ENCODE measurements at places on chromosomes 12 and 14.

GRCh38 chr12:110688446-110689280, at the start of gene HVCN1:
TSS of gene HVCN1 (minus strand) at chr12:110689115. CDS start at chr12:110683245, 5,870 bp downstream.
- DNase-seq: no peak

GRCh38 chr14:22610931-22611330, 12.8 kb downstream of the ABHD4 start:
- DNase-seq: no peak

DNA sequence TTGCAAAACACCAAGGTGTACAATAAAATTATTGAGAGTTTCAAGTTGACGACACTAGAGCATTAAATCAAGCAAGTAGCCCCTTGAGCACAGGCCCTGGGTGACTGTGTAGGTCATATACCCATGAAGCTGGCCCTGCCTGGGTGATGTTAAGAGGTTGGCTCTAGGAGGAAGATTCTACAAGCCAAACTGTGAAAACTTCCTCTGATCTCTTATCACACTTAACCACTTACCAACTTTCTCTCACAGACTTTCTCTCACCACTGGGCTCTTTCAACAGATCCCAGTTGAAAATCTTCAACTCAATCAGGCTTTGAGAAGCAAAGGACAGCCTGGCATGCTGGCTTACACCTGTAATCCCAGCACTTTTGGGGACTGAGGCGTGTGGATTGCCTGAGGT, 186.9 kb upstream of the BTG1 start:
- DNase-seq: no peak

GRCh38 chr12:19431407-19432308, 7.6 kb upstream of the AEBP2 start:
- peak; percentile 24 for DNase-seq

DNA sequence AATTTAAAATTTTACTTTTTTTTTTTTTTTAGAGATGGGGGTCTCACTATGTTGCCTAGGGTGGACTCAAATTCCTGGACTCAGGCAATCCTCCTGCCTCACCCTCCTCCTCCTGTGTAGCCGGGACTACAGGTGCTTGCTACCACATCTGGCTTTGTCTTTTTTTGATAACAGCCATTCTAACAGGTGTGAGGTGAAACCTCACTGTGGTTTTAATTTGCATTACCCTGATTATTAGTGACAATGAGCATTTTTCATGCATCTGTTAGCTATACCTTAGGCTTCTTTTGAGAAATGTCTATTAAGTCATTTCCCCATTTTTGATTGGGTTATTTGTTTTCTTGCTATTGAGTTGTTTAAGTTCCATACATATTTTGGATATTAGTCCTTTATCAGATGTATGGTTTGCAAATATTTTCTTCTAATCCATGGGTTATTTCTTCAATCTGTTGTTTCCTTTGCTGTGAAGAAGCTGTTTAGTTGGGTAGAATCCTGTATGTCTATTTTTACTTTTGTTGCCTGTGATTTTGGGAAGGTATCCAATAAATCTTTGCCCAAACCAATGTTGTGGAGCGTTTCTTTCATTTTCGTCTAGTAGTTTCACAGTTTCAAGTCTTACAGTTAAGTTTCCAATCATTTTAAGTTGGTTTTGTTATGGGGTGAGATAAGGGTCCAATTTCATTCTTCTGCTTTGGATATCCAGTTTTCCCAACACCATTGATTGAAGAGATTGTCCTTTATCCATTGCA, 86.1 kb downstream of the MYF5 start:
- DNase-seq: no peak

DNA sequence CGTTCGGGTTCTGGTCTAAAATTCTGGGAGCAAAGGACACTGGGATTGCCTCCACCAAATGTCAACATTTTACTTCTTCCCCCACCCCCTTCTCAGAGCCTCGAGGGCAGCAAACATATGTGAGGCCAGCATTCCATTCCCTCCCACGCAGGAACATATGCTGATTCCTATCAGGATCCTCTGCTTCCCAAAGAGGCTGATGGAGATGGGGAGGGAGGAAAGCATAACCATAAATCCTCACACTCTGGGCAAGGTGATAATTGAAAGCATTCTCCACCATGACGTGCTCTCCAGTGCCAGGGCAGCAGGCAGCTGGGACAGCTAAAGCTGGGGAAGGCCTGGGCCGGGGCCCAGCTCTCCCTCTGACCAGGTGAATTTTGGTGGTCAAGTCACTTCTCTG, 395.0 kb downstream of the ZFP36L1 start:
- no peak for DNase-seq

DNA sequence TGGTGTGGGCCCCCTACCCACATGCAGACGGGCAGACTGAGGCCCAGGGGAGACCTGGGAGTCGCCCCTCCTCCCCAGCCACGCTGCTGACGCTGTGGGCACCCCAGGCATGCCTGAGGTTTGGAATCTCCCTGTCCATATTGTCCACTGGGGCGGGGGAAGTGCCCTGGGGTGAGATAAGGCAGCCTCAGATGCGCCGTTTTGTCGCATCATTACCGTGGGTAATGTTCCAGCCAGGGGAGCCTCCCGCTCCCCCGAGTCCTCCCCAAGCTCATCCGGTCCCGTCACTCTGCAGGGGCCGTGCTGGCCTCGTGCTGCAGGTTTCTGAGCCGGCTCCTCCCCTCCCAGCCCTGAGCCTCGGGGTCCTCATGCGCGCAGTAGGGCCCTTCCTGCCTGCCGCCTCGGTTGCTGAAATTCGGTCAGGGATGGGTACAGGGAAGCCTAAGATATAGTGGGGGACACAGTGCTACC, 11.4 kb downstream of the INF2 start:
- no peak for DNase-seq

DNA sequence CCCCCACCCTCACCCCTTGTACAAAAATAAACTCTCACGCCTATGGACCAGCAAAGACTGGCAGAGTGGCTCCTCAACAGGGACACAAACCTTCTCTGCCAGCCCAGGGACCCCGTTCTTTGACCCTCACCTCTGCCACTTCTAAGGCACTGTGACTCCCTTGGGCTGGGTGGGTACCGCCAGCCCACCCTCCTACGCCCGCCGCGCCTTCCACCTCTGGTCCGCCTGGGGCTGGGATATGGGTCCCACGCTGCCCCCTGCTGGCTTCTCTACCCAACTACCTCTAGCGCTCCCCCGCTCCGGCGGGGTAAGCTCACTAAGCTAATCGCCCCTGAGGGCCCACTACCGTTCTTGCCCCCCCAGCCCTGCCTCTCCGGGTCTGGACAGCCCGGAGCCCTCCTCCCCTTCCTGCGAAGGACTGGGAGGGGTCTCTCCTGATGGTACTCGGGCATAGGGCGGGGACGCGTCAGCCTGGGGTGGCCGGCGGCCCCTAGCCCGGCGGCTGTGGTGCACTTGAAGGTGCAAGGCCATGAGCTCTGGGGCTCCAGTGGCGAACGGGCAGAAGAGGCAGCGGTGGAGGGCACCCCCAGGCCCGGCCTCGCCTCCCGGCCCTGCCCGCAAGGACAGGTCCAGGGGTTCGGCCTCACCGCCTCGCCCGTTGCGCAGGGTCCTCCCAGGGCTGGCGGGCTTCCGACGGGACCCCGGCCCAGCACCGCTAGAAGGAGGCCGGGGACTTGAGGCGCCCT, 8.1 kb downstream of the ZNF219 start:
- no peak for DNase-seq

DNA sequence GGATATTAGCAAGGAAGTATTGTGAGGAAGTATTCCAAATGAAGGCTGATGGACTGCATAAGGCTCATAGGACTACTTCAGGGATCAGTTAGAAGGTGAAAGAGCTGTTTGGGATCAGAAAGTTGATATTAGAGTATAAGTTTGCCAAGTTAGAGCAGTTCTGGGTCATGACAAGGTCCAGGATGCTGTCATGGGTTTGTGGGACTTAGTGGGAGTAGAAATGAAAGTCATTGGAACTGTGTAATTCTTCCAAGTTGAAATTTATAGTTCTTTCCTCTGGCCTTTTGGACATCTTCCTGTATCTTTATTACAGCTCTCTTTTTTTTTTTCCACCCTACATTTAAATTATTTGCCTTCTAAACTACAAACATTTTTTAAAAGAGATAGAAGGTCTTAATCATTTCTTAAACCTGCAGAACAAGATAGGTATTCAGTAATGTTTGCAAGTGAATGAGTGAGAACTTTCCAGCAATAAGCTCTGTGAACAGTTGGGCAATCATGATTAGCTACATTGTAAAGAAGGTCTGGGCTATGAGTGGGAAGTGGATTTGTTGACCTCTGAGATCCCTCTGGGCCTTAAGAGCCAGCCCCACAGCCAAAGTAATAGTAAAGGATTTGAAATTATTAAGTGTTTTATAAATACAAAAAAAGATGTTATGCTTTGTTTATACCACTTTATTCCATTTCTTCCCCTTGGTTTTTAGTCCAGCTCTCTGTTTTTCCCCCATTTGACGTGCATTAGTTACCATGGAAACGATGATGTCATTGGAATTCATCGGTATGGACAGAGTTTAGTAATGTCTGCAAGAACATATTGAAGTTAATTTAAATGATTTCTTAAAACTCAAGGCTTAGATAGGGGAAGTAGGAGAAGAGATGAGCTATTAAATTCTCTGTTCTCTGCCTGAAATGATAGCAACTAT, 247.9 kb upstream of the ARHGAP5 start:
- no peak for DNase-seq

DNA sequence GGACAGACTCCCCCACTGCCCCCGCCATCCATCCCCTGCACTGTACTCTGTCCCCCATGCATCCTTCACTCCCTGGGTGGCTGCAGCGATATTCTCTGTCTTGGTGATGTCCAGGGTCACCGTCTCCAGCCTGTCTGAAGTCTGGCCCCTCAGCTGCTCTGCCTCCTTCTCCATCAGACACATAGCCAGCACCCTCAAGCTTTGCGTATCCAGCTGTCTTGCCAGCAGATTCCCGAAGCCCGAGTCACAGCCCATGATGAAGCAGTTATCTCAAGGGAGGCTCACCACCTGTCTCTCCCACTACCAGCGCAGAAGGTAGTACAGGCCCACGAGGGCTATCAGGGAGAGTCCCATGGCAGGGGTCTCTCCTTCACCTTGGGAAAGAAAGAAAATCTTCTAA, 77.8 kb downstream of the HSD17B6 start:
- DNase-seq: no peak

DNA sequence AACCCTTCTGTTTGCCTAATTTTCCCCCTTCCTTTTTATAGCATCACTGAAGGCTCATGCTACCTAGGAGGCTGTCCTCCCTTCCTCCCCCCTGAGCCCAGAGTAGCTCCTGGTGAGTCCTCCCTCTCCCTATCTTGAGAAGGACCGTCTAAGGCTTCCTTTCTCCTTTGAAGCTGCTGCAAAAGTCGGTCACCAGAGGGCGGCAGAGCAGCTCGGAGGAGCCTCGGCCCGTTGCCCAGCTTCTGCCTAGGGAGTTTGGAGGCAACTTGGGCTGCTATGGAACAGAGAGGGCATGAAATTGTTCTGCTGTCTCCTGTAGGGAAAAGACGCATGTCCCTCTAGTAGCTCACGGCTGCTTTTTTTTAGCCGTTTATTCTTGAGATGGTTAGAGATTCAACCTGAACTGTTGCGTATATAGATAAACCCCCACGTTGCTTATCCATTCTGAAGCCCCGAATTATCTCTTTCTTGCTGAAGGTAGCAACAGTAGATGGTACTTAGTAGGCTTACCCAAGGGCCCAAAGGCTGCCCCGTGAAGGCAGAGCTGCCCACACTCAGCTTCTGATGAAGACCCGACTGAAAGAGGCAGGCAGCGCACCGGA, 5.7 kb downstream of the WNT5B start:
- peak; percentile 78 for DNase-seq

GRCh38 chr12:42886160-42886559, 296.6 kb upstream of the PRICKLE1 start:
- no peak for DNase-seq

GRCh38 chr12:92615703-92616102, 87.1 kb upstream of the PLEKHG7 start:
- no peak for DNase-seq

GRCh38 chr14:52333823-52334657, 19.9 kb downstream of the PTGER2 start:
- no peak for DNase-seq

DNA sequence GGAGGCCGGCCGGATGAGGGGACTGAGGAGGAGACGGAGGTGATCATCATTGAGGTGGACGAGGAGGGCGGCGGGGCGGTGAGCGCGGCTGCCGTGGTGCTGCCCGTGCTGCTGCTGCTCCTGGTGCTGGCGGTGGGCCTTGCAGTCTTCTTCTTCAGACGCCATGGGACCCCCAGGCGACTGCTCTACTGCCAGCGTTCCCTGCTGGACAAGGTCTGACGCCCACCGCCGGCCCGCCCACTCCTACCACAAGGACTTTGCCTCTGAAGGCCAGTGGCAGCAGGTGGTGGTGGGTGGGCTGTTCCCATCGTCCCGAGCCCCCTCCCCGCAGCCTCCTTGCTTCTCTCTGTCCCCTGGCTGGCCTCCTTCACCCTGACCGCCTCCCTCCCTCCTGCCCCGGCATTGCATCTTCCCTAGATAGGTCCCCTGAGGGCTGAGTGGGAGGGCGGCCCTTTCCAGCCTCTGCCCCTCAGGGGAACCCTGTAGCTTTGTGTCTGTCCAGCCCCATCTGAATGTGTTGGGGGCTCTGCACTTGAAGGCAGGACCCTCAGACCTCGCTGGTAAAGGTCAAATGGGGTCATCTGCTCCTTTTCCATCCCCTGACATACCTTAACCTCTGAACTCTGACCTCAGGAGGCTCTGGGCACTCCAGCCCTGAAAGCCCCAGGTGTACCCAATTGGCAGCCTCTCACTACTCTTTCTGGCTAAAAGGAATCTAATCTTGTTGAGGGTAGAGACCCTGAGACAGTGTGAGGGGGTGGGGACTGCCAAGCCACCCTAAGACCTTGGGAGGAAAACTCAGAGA, 9.6 kb downstream of the MMP14 start:
- no peak for DNase-seq

DNA sequence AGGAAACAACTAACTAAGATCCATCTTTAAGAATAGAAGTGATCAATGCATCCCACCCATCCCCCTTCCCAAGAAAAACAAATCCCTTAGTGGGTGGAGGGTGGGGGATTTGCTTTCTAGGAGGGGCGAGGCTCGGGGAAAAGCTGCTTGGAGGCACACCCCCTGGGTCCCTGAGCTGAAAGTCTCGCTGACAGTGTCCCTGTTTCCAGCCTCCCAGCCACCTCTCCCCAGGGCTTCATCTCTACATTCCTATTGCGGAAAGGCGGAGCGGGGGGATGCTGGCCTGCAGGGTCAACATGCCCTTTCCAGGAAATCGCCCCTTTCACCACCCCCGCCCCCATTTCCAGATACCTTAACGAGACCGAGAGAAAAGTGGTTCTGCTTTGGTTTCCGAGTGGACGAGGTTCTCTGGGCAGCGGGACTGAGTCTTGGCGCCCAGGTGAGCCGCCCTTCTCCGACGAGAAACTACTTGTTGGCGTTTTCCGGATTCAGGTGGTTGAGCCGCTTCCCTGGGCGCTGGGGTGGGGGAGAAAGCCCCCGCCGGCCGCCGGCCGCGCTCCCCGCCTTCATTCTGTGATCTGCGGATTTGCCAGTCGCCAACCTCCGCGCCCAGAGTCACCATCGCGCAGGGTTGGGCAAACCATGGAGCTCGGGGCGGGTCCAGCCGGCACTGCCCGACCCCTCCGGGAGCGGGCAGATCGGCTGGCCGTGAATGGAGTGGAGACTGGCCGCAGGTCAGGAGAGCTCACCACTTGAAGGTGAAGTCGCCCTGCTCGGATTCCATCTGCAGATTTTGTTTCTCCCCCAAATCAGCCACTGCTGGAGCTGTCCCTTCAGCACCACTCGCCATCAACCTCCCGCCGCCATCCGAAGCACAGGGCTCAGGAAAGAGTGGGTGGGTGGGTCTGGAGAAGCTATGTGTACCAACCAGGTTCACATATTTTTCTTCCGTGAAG, 505 bp downstream of the KCNC2 start:
- no peak for DNase-seq

GRCh38 chr12:57476162-57476992, 3.3 kb downstream of the ARHGAP9 start:
- DNase-seq: no peak

All from LoVo (cell line).